ENCODE measurements at places on chromosomes 4 and X.

GRCh38 chrX:118968031-118968430 is 6.4 kb upstream of the LONRF3 start:
- no peak for DNase-seq
- no peaks in the 10 kb centered on the region for H3K4me1 ChIP-seq
- H3K27ac ChIP-seq = no peak overlapping the region
- peaks cover 8% of the 10 kb centered on the region for H3K27me3 ChIP-seq
- H3K4me3 ChIP-seq = no peak overlapping the region

DNA sequence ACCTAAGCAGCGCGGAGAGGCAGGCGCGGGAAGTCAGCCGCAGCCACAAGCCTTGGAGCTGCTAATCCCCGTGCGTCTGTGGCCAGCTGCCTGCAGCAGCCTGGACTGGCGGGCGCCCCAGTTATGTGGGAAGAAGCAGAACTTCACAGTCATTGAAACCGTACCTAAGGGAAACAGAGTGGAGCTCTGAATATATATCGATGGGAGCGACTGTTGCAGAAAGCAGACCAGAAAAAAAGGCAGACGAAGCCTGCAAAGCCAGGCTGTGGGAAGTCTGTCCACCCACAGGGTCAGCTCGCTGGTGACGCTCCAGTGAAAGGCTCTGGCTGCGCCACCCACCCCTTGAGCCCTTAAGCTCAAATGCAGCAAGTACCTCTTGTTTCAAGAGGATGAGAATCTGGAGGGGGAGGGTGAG is 24.7 kb downstream of the KCNE5 start:
- no peak for DNase-seq
- peaks cover 18% of the 10 kb centered on the region for H3K27me3 ChIP-seq
- no peak overlapping the region for H3K27ac ChIP-seq
- H3K36me3 ChIP-seq = no peaks in the 10 kb centered on the region
- H3K4me3 ChIP-seq = no peak overlapping the region

DNA sequence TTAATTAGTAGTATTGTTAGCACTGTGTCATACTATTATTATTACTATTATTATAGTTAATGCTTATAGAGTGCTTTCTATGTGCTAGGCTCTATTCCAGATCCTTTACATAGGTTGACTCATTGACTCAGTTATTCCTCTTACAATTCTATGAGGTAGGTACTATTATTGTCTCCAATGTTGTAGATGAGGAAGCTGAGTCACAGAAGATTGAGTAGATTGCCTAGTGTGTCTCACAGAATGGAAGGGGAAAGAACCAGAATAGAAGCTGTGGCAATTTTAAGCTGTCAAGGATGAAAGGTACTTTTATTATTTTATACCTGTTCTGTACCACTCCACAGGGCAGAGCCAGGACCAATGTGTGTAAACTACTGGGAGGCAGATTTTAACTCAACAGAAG is 1.9 kb upstream of the TCEAL1 start:
- peaks cover 16% of the 10 kb centered on the region for H3K4me1 ChIP-seq
- no peaks in the 10 kb centered on the region for H3K27me3 ChIP-seq
- DNase-seq = no peak
- no peak overlapping the region for H3K4me3 ChIP-seq
- H3K36me3 ChIP-seq = peaks cover 4% of the 10 kb centered on the region
- no peak overlapping the region for H3K27ac ChIP-seq

DNA sequence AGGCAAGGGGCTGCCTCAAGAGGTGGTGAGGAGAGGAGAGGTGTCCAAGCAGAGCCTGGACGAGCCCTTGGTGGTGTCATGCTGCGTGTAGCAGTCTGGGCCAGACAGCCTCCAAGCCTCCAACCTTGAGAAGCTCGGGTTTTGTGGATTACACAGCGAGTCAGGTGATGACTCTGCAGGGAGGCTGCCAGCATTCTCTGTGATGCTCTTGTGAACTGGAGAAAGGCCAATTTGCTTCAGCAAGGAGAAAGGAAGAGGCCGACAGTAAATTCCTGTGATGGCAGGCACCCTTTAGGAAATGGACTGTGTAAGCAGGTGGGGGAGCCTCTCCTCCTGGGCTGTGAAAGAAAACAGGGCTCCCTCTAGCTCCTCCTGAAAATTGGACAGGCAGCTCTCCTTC is 36.0 kb upstream of the CD99L2 start:
- no peak for DNase-seq
- no peaks in the 10 kb centered on the region for H3K4me1 ChIP-seq
- no peak overlapping the region for H3K27ac ChIP-seq
- H3K27me3 ChIP-seq = peaks cover 3% of the 10 kb centered on the region

- no peaks in the 10 kb centered on the region for H3K27me3 ChIP-seq
- no peaks in the 10 kb centered on the region for H3K36me3 ChIP-seq
- peaks cover 3% of the 10 kb centered on the region for H3K4me1 ChIP-seq
- H3K4me3 ChIP-seq = no peak overlapping the region
- no peak overlapping the region for H3K27ac ChIP-seq
Observed at GRCh38 chrX:133749951-133750350, 235.4 kb downstream of the GPC3 start.

- no peak for DNase-seq
- no peaks in the 10 kb centered on the region for H3K4me1 ChIP-seq
- no peaks in the 10 kb centered on the region for H3K36me3 ChIP-seq
- no peak overlapping the region for H3K27ac ChIP-seq
- H3K4me3 ChIP-seq = no peak overlapping the region
- H3K27me3 ChIP-seq = no peaks in the 10 kb centered on the region
Observed at GRCh38 chrX:33968611-33969010, 163.5 kb downstream of the FAM47A start.

- no peak overlapping the region for H3K4me3 ChIP-seq
- no peaks in the 10 kb centered on the region for H3K27me3 ChIP-seq
- no peak overlapping the region for H3K27ac ChIP-seq
Observed at GRCh38 chr4:168717847-168718246, 221.0 kb downstream of the PALLD start.

Measured in activated B cell treated with CpG ODN at 0.5 μM for 24 hours (primary cell).